ENCODE measurements at places on chromosomes 11 and 22.
A peak's percentile ranks its signal among the peaks of the same experiment; 100 is the strongest.

- DNase-seq, result no peak
These were observed 5.4 kb downstream of the LRRC32 start for GRCh38 chr11:76665172-76665571.

DNA sequence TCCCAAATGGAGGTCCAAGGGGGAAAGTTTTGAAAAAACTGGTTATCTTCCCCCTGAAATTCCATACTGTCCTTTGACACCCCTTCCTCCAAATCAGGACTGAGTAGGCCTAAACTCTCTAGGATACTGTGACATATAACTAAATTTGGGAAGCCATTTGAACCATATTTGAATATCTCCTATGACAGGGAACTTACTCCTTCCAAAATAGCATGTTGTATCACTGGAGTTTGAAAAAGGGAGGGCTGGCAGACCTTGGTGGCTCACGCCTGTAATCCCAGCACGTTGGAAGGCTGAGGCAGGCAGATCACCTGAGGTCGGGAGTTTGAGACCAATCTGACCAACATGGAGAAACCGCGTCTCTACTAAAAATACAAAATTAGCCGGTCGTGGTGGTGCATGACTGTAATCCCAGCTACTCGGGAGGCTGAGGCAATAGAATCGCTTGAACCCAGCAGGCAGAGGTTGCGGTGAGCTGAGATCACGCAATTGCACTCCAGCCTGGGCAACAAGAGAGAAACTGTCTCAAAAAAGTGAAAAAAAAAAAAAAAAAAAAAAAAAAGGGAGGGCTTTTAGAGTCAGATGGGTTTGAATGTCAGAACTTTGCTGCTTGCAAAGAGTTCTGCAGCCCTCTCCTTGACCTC is 42.4 kb downstream of the PIK3C2A start:
- DNase-seq, result no peak

GRCh38 chr11:95284057-95285052 is 53.4 kb upstream of the SESN3 start:
- DNase-seq, result no peak

DNA sequence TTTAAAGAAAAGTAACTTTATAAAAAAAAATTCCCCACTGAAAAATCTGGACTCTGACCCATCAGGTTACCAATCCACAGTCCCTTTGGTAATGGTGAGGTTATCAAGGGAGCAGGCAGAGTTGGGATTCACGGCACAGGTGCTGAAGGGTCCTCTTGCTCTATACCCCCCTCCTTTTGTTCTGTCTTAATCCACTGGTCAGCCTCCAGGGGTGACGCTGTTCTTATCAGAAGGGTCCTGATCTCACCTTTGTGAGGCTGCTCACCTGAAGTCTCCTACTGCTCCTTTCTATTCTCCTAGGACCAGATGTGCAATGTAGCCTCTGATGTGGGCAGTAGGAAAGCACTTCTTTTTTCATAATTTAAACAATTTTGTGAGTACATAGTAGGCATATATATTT is 80.6 kb upstream of the E2F8 start:
- DNase-seq, result no peak

DNA sequence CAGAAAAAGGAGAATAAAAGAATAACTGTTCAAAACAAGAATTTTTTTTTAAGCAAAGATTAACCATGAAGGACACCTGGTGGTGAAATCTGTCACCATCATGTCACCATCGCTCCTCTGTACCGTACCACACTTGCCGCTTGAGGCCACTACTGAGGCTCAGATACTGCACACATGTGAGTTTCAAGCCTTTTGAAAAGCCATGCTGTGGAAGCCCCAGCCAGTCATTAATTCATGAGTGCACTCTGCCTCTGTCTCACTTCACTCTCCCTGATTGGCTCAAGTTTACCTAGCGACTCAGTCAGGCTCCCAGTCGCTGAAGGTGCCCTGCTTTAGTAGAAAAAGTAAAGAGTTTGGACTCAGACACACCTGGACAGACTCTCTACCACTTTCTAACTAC is 6.6 kb upstream of the MS4A12 start:
- no peak for DNase-seq

GRCh38 chr11:117273550-117274289 is 17.4 kb upstream of the BACE1-AS start:
- DNase-seq, result no peak

GRCh38 chr22:17257121-17258001 is 38.1 kb upstream of the ADA2 start:
- no peak for DNase-seq

GRCh38 chr11:10514202-10514601 is 26.8 kb downstream of the RNF141 start:
- DNase-seq, result no peak

DNA sequence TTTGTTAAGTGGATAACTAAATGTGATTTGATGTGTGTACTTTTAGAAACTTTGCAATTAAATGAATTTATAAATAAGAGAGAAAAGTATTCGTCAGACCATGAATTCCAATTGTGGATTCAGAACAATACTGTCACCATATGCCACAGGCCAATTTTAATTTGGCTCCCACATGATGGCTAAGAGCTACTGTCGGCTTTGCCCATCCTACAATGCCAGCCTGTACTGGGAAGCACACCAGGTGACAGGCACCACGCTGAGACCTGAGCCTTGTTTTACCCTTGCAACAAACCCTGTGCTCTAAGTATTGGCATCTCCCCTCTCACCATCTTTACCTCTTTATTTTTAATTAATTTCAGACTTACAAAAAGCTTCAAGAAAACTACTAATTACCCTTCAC is 14.0 kb downstream of the RAB30 start:
- DNase-seq, result no peak

GRCh38 chr11:130689222-130689908 is 226.9 kb downstream of the SNX19 start:
- DNase-seq, result no peak

- no peak for DNase-seq
These were observed 45.2 kb downstream of the NECTIN1 start for GRCh38 chr11:119683783-119684182.

- no peak for DNase-seq
These were observed 153.6 kb upstream of the SORL1-AS1 start for GRCh38 chr11:121606354-121606753.

- DNase-seq, result peak; percentile 74
These were observed 10.5 kb downstream of the TPST2 start for GRCh38 chr22:26579331-26579886.

- DNase-seq, result no peak
These were observed 102.0 kb downstream of the ZNF280B start for GRCh38 chr22:22406445-22407027.

DNA sequence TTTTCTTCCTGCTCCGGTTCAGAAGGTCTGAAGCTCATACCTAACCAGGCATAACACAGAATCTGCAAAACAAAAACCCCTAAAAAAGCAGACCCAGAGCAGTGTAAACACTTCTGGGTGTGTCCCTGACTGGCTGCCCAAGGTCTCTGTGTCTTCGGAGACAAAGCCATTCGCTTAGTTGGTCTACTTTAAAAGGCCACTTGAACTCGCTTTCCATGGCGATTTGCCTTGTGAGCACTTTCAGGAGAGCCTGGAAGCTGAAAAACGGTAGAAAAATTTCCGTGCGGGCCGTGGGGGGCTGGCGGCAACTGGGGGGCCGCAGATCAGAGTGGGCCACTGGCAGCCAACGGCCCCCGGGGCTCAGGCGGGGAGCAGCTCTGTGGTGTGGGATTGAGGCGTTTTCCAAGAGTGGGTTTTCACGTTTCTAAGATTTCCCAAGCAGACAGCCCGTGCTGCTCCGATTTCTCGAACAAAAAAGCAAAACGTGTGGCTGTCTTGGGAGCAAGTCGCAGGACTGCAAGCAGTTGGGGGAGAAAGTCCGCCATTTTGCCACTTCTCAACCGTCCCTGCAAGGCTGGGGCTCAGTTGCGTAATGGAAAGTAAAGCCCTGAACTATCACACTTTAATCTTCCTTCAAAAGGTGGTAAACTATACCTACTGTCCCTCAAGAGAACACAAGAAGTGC is 661 bp upstream of the MALAT1 start:
- peak; percentile 86 for DNase-seq

DNA sequence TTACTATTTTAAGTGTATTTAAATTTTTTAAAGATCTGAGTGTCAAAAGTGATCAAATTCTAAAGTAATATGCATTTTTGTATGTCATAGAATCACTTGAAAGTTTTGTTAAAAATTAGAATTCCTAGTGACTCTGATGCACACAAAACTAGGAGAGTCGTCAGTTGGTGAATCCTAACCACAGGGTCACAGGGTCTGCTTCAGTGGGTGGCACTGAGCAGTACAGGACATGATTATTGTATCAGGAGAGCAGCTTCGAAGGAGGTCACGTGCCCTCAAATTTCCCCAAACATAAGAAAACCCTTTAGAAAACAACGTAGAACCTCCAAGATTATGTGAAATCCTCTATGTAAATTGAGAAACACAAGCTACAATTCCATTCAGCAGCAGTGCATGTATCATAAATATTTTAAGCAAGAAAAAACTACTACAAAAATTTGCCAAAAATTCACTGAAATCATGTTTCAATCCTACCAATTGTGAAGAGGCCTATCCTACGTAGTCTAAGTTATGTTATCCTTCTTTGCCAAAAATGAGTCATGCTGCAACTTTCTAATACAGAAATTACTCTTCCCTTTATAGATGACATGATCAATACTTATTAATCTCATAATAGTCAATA is 323.6 kb downstream of the AASDHPPT start:
- DNase-seq, result no peak

DNA sequence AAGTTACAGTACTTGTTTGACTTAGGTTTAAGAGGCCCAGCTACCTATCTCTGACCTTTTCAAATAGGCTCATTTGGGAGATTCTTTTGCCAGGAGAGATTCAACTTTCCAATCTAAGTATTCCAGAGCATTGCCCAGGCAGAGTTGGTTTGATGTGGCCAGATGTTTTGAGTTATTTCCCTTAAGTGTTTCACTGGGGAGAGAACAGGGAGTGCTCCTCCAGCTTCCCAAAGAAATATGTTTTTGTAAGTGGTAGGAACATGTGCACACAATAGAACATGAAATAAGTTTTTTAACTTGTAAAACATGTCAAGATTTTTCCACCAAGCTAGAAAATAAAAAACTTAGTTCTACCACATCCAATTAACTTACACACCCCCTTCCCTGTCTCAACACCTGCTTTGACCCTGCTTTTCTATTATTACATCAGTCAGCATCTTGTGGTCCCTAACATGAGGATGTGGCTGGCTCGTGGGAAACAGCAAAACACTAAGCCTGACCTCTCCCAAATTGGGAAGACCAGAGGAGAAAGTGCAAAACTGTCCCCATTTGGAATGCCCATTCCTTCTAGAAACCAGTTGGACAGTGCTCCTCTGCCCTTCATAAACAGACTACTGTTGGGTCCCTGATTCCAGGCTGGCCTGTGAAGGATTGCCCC is 70.4 kb upstream of the RASSF10 start:
- DNase-seq, result no peak

GRCh38 chr11:82775736-82776346 is 42.2 kb upstream of the FAM181B start:
- DNase-seq, result no peak

DNA sequence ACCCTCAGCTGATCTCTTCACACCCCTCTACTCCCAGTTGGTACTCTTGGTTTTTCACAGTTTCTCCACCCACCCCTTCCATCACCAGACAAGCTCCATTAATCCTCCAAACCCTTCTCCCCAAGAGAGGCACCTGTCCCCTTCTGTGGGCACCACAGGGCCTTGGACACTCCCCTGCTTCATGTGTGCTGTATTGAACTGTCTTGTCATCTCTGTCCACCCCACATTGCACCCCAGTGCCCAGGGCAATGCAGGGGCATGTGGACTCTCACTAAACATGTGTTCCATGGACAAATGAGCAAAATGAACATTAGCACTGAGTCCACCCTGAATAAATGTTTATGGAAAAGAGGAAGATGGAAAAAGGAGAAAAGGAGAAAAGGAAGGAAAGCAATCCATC is 181.4 kb downstream of the BCR start:
- no peak for DNase-seq
